ENCODE measurements at places on chromosomes 13 and 19. TPM values are rescaled to one million over a fixed set of nuclear protein-coding genes. Genes with fewer than 3 reads are reported as not detected.

Gene LILRA6
- not detected for total RNA-seq

Gene CACNA1A
- total RNA-seq, result 0.35 TPM

Gene ZNF254
- total RNA-seq, result 12.5 TPM

Gene TNNT1
- 228 TPM for total RNA-seq

- no peak overlapping the region for H3K4me3 ChIP-seq
- no peak overlapping the region for H3K27ac ChIP-seq
- no peaks in the 10 kb centered on the region for H3K4me1 ChIP-seq
- peaks cover 14% of the 10 kb centered on the region for H3K36me3 ChIP-seq
These were observed 9.8 kb downstream of the ZNF526 start for GRCh38 chr19:42229855-42230351.

GRCh38 chr13:86813198-86813597 lies 858.0 kb upstream of the SLITRK5 start:
- no peak for DNase-seq
- H3K4me3 ChIP-seq, result no peak overlapping the region
- H3K27ac ChIP-seq, result no peak overlapping the region
- H3K4me1 ChIP-seq, result no peaks in the 10 kb centered on the region
- no peaks in the 10 kb centered on the region for H3K36me3 ChIP-seq

DNA sequence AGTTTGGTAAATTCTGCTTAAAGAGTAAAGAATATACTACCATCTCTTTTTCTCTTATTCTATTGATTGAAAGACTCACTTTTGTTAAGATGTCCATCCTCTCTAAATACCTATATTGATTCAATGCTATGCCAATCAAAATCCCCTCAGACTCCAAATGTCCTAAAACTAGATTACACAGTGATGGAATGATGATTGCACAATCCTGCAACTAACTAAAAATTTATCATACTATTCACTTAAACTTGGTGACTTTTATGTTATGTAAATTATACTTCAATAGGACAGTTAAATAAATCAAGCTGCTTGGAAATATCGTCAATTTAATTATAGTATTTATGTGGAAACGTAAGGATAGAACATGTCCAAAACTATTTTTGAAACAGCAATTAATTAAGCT lies 2765.1 kb upstream of the PCDH20 start:
- H3K4me3 ChIP-seq, result no peak overlapping the region
- H3K36me3 ChIP-seq, result no peaks in the 10 kb centered on the region
- no peaks in the 10 kb centered on the region for H3K27me3 ChIP-seq
- H3K27ac ChIP-seq, result no peak overlapping the region
- no peak for DNase-seq

- H3K36me3 ChIP-seq, result no peaks in the 10 kb centered on the region
- no peak overlapping the region for H3K27ac ChIP-seq
- no peaks in the 10 kb centered on the region for H3K4me1 ChIP-seq
- H3K4me3 ChIP-seq, result no peak overlapping the region
- DNase-seq, result no peak
These were observed 570.2 kb downstream of the SLITRK1 start for GRCh38 chr13:83311886-83312577.

DNA sequence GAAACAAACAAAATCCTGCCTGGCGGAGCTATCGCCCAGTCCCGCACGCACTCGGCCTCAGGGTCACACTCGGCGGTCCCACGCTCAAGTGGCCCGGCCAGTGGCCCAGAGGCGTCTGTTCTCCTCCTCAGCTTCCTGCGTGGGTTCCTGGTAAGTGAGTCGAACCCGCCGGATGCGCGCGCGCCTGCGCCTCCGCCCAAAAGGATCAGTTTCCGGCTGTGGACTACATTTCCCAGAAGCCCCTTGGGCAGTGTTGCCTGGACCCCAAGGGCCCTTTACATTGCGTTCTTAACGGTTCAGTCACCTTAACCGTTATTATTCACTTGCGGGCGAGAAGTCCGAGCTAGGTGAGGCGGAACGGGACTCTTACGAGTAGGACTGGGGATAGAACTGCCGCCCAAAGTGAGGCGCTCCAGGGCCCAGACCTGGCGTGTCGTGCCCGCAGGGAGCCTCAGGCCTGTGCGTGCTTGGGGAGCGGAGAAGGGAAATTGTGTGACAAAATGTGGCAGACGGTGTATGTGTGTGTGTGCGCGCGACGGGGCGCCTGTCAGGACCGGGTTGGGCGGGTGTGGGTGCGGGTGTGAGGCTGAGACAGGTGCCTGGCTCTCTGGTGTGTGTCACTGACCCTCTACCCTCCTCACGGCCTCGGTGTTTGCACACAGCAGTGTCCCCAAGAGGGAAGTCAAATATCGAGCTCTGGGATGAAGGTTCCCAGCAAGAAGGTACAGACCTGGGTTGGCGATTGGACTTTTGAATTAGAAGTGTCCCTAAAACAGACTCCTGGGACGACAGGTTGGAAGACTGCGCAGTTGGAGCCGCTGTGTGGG lies at the start of gene ZNF546:
Gene ZNF546, plus strand, starts transcription at position 250 of the 827 bp plus-strand sequence. CDS start 1,267 bp downstream, outside the sequence.
- peak within 1 kb of the TSS; percentile 91 for H3K4me3 ChIP-seq
- no peaks in the 10 kb centered on the region for H3K36me3 ChIP-seq
- H3K4me1 ChIP-seq, result peaks cover 8% of the 10 kb centered on the region
- H3K27ac ChIP-seq, result peak within 1 kb of the TSS; percentile 18
- H3K27me3 ChIP-seq, result no peaks in the 10 kb centered on the region

GRCh38 chr19:12720851-12721655 lies 2.7 kb downstream of the TNPO2 start:
- peaks cover 36% of the 10 kb centered on the region for H3K36me3 ChIP-seq
- H3K27ac ChIP-seq, result peak overlapping the region; percentile 42
- H3K4me1 ChIP-seq, result peaks cover 14% of the 10 kb centered on the region
- H3K27me3 ChIP-seq, result no peaks in the 10 kb centered on the region
- no peak for DNase-seq

DNA sequence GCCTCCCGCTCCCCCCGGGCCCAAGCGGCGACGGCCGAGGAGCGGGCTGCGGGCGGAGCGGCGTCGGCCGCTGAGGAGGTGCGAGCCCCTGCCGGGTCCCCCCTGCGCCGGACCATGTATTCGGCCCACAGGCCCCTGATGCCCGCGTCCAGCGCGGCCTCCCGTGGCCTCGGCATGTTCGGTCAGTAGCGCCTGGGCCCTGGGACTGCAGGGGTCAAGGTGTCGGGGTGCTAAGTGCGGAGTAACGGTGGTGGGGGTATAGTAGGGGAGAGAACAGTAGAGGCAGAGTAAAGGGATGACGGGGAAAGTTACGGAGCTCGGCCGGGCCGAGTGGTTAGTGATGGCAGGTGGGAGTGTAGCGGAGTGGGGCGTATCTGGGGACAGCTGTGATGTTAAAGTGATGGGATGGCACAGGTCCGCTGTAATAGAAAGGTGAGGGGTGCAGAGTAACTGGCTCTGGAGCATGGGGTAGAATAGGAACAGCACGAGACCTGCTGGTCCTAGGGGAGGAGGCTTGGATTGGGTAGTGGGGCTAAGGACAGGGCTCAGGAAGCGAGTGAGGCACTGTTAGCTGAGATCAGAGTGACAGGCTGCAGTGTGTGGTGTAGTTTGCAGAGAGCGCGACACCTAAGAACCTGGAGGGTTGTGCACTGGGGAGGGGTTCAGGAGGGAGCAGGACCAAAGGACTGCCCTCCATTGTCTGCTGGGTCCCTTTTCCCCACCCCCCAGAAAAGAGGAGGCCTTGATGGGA lies 15.7 kb downstream of the CIC start:
- H3K4me1 ChIP-seq, result peaks cover 36% of the 10 kb centered on the region
- no peaks in the 10 kb centered on the region for H3K36me3 ChIP-seq
- no peak overlapping the region for H3K27ac ChIP-seq

DNA sequence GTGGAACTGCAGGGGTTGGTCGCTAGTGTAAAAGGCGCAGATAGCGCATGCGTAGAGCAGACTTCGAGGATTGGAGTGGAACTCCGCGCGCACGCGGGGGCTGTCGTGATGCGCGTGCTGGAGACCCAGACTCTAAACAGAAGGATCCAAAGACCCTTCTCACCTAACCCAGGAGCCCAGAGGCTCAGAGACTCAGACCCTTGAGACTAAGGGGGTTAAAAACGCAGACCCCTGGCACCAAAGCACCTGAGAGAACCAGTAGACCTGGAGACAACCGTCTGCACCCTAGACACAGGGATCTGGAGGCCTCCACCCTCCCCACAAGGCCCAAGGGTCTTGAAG lies 567 bp upstream of the CTU1 start:
- H3K4me1 ChIP-seq, result peaks cover 10% of the 10 kb centered on the region
- no peak overlapping the region for H3K27ac ChIP-seq
- 0 out of 2 replicates have a peak, but pooled peaks cover 1% of the 10 kb centered on the region for H3K36me3 ChIP-seq
- no peak for DNase-seq
- peaks cover 31% of the 10 kb centered on the region for H3K27me3 ChIP-seq

DNA sequence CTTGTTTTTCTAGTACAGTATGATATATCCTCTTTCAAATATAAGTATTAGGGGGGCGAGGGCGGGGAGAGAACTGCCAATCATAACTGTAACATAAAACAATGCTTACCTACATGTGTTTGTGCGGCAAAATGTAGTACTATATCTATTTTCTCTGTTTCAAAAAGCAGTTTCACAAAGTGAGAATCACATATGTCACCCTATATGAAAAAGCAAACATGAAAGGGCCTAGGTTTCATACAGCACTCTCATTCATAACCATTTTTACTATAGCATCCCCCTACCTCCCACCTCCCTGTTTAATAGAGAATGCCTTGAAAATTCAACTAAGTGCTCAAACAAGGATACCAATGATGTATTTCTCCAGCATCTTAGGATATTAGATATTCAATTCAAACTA lies 5.2 kb downstream of the TGDS start:
- H3K4me3 ChIP-seq, result no peak overlapping the region
- DNase-seq, result no peak
- no peak overlapping the region for H3K27ac ChIP-seq
- H3K36me3 ChIP-seq, result peaks cover 35% of the 10 kb centered on the region
